Hypothalamus (tissue), 51 donors: ENCODE measurements at places on chromosomes 16 and 17.

DNA sequence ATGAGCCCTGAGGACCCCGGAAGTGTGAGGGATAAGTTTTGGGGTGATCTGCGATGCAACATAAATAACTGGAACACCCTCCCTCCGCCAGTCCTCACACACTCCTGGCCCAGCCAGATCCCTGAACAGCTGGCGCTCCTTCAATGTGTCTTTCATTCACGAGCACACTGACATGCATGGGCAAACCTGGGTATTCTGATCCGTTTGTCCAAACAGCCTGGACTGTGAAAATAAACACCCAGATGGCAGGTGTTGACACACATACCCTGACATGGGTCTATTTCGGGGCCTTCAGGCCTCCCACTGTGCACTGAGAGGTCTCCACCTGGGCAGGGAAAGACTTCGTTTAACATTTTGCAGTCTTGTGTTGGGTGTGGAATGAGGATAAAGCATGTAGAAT is 3.0 kb upstream of the CPNE2 start:
- no peak for DNase-seq

DNA sequence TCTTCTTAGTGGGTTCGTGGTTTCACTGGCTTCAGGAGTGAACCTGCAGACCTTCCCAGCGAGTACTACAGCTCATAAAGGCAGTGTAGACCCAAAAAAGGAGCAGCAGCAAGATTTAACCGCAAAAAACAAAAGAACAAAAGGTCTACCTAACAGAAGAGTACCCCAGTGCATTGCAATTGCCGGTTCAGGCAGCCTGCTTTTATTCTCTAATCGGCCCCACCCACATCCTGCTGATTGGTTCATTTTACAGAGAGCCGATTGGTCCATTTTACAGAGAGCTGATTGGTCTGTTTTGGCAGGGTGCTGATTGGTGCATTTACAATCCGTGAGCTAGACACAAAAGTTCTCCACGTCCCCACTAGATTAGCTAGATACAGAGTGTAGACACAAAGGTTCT is 2.0 kb upstream of the ARRB2 start:
- DNase-seq, result peak; percentile 16

- no peak for DNase-seq
Observed at GRCh38 chr17:18166894-18167293, 16.7 kb upstream of the ALKBH5 start.

- DNase-seq, result no peak
Observed at GRCh38 chr17:4118015-4118743, 24.7 kb downstream of the ZZEF1 start.

DNA sequence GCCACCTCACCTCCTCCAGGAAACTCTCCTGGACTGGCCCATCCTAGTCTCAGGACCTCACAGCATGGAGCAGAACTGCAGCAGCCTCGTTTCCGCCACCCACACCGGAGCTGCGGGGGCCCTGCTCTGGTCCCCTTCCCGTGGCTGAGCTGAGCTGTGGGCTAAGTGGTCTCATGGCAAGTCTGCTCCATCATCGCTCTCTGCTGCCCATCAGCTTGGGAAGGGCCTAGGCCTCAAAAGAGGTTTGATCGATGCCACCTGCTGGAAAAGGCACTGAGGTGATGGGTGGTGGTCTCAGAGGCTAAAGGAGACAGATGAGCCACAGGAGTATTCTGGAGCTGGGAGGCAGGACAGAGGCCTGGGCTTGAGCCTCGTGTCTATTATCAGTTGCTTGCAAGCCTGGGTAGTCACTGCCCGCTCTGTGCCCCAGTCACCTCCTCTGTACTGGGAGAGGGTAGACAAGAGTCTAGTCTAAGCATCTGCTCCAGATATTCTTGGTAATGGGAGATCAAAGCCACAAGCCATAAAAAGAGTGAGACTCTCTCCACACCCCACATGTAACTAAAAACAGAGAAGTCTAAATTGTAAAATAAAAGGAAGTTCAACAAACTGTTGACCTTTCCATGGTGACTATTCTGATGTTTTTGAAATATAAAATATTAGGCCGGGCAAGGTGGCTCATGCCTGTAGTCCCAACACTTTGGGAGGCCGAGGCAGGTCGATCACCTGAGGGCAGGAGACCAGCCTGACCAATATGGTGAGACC is 1.6 kb downstream of the ITGAE start:
- DNase-seq, result no peak

DNA sequence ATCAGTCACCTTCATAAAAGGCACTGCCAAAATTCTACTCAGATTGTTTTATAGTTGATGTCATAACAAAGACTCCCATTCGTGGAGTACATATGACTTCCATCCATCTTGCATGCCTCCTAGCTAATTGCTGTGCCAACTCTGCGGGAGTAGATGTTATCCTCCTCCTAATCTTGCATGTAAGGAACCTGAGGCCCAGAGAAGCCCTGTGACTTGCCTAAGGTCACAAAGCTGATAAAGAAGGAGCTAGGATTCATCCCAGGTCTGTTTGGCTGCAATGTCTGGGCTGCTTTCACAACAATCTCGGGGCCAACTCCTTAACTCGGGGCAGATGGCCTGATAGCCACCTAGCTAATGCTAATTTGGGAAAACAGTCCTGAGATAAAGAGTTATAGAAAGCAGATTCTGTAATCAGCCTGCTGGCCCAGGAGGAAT is 87.3 kb downstream of the YPEL2 start:
- DNase-seq, result no peak

GRCh38 chr17:6567528-6568183 is 11.3 kb upstream of the PITPNM3 start:
- no peak for DNase-seq

DNA sequence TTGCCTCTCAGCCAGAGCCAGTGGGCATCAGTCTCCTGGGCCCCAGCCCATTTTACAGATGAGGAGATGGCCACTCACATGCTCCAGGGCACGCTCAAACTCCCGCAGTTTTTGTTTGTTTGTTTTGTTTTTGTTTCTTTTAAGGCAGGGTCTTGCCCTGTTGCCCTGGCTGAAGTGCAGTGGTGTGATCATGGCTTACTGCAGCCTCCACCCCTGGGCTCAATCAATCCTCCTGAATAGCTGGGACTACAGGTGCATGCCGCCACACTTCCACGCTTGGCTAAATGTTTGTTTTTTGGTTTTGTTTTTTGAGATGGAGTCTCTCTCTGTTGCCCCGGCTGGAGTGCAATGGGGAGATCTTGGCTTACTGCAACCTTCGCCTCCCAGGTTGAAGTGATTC is 3.5 kb downstream of the E4F1 start:
- DNase-seq, result no peak

DNA sequence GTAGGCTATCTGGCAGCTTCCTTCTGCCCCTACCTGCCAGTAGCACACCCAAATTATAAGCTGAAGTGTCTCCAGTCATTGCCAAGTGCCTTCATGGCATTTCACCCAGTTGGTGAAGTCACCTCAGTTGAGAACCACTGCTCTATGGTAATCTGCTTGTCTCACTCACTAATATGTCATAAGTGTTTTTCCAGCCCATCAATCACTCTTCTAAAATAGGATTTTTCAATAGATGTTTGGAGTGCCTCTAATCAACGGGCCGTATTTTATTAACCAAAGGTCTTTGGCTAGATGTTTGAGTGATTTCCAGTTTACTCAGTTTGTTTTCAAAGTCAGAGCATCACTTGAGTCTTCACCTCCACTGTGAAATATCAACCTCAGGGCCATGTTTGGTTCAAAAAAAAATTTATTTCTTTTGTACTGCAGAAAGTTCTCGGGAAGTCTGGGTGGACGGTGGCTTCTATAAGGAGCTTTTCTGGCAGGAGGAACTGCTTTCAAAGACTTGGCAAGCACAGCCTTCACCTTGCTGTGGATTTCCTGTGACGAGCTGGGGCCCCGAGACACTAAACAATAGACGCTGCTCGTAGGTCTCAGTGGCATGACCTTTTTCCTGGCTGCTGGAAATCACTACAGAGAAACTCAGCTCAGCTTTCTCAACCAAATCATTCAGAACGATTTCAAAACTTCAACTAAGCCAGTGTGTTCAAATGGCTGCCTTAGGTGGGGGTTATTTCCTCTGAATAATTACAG is 95.2 kb upstream of the FOXF1 start:
- DNase-seq, result no peak

DNA sequence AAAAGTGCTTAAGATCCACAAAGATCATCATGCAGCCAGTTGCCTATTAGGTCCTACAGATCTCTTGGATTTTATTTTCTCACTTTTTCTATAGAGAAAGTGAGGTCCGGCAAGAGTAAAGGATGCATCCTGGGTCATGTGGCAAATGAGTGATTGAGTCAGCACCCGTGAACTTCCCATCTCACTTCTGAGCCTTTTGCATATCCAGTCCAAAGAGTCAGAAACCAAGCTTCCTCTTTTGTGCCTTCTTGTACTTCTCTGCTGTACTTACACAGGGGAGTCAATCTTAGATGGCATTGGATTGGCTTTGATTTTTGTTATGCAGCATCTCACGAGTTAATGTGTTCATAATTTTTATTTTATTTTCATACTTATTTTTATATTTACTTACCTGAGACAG is 114.2 kb upstream of the IRX5 start:
- DNase-seq, result no peak

DNA sequence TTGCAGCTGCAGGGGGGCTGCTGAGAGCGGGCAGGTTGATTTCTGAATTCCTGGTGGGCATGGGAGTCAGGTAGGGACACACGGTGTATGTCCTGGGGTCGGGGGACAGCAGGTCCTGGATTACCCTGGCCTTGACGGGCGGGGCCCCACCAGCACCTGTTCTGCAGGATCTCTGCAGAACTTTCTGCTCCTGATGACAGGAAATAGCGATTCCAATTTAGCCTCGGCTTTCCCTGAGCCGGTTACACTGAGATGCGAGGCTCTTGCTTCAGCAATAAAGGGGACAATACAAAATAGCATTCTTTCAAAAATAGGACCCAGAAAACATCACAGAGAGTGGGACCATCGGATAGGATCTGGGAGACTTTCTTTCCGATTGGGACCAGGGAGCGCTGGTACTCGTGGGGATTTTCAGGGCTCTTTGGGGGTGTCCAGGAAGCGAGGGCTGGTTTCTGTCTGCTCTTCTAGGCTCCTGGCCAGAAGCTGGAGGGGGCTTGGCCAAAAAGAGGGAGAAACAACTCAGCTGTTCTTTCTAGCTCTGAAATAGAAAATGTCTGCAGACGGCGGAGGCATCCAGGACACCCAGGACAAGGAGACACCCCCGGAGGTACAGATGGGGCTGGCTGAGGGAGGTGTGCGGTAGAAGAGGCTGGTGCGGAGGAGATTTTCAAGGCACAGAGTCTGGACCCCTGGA is 642 bp downstream of the ZNF205 start:
- DNase-seq, result no peak

DNA sequence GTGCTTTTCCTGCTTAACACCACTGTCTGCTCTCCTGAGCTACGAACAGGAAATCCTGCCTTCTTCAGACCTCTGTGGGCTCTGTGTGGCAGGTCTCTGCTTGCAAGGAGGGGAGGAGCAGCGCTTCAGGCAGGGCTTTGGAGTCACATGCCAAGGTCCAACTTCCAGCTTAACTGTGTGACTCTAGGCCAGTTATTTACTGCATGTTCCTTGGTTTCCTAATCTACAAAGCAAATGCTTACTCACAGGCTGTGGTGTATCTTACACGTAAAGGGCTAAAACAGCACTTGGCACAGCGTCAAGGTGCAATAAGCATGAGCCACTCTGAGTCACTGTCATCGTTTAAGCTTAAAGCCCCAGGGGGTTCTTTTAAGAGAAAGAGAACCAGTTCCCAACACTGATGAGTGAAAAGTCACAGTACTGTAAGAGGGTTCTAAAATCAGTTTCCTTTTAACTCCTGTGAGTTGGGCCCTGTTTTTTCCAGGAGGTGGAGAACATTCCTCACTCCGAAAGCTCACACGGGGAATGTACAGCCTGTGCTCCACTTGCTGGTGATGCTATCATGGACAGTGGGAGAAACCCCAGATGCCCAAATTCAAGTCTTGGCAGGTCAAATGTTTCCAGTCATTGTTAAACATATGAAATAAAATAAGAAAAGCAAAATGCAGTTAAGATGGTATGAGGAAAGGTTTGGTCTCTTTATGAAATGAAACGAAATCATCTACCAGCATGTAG is 54.1 kb upstream of the BCAR1 start:
- peak; percentile 32 for DNase-seq

DNA sequence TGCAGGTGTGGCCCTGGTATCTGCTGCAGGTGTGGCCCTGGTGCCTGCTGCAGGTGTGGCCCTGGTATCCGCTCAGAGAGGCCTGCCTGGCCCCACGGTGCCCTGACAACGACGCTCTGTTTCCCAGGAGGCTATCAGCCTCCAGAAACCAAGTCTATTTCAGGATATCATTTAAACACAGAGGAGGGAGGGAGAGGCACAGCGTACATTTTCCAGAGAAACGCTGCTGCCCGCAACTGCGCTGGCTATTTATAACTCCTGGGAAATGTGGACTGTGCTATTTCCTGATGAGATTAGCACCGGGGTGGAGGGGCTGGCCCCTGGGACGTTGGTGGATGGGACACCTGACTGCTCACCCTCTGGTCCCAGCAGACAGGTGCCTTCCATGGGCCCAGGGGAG is 22.5 kb downstream of the TIMM22 start:
- DNase-seq, result no peak

DNA sequence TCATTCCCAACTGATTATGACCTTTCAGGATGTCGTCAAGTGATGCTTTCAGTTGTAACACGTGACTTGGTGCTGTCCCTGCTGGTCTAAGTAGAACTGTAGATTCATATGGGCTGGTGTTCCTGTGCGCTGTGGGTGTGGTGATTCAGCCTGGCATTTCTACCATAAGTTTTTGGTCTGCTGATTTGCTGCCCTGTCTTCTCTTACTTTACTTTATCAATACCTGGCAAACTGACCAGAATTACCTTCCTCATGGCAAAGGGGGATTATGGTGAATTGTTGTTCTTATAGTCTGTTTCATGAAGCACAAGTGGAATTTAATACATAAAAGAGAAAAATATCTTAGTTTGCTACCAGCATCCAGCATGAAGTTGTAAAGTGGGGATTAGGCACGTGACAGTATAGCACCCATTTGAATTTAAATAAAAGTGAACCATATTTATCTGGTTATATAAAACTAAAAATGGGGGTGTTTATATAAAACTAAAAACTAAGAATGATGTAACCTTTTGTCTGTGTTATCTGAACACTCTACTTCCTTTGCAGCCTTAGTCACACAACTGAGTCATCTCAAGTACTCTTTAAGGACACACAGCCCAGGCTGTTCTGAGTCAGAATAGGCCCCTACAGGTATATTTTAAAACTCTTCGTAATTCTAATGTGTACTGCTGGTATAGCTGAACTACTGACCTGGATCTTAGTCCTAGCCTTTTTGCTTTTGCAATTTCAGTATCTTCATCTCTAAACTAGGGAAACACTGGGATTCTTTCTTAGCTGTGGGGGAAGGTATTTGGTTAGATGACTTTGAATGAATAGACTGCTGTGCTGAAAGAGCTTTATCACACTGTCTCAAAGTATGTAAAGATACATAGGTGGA is 28.3 kb downstream of the TTC19 start:
- DNase-seq, result no peak

GRCh38 chr16:79764415-79765110 is 164.0 kb upstream of the MAF start:
- no peak for DNase-seq

GRCh38 chr16:66751053-66751302 is 431 bp downstream of the DYNC1LI2 start:
- no peak for DNase-seq

DNA sequence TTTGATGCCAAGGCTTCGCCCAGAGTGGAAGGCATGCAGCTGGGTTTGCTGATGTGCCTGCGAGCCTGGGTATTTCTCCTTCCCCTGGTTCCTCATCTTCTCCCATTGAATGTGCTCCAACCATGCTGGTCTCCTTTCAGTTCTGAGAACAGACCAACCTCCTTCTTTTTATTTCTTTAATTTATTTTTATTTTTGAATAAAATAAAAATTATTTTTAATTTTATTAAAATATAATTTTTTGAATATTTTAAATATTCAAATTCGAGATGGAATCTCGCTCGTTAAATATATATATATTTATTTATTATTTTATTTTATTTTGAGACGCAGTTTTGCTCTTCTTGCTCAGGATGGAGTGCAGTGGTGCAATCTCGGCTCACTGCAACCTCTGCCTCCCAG is 30.2 kb upstream of the GPRC5B start:
- DNase-seq, result no peak
